ENCODE measurements at places on chromosomes 12 and 14. TPM values are rescaled to one million over a fixed set of nuclear protein-coding genes. Genes with fewer than 3 reads are reported as not detected.

DNA sequence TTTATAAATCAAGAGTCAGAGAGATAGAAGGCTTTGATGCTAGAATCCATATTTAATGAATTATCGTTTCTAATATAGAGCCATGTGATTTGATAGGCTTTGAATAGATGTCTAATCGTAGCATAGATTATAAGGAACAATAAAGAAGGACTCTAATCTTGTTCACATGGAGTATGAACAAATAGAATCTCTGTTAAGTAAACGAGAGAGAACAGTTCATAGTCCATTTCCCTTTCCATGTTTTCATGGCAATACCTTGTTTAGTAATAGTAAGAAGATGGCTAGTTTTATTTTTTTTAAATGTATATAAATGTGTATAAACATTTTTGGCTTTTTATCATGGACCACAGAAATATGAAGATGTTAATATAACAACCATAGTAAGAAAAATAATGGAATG, 32.3 kb upstream of the RAD51AP1 start:
- no peak overlapping the region for H3K4me3 ChIP-seq
- H3K4me1 ChIP-seq: peaks cover 20% of the 10 kb centered on the region
- peaks cover 12% of the 10 kb centered on the region for H3K36me3 ChIP-seq
- no peak for DNase-seq
- no peak overlapping the region for H3K27ac ChIP-seq
- H3K27me3 ChIP-seq: no peaks in the 10 kb centered on the region

DNA sequence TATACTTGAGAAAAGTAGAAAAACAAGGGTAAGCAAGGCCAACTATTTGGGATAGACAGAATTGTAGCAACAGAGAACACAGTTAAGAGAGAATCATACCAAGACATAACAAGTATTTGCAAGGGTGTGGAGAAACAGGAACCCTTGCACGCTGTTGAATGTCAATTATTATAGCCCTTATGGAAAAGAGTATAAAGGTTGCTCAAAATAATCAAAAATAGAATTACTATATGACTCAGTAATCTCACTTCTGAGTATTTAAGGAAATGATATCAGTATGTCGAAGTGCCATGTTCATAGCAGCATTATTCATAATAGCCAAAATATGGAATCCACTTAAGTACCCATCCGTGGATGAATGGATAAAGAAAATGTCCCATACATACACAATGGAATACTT, 193.3 kb downstream of the PHLDA1 start:
- no peak for DNase-seq
- no peak overlapping the region for H3K4me3 ChIP-seq
- no peaks in the 10 kb centered on the region for H3K36me3 ChIP-seq
- no peaks in the 10 kb centered on the region for H3K27me3 ChIP-seq
- H3K4me1 ChIP-seq: no peaks in the 10 kb centered on the region

The METAP2 gene
- total RNA-seq: 91.6 TPM

The CMKLR1 gene
- 9.8 TPM for total RNA-seq
